ENCODE measurements at places on chromosomes 4 and X.

DNA sequence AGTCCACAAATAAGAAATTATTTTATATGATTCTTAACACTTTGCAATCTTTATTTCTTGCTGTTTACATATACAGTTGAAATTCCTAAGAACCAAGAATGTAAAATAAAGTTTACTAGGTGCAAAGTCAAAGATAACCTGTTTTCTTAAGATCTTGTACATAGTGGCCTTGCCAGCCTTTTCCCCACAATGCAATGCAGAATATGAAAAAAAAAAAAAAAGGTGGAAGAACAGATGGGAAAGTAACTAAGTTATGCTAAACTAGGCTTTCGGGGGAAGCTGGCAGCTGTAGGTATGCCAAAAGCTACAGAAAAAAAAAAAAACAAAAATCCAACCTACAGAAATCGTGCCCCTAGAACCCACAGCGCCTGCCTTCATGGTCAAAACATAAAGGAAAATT lies 1588.4 kb downstream of the STIM2 start:
- no peak for DNase-seq

DNA sequence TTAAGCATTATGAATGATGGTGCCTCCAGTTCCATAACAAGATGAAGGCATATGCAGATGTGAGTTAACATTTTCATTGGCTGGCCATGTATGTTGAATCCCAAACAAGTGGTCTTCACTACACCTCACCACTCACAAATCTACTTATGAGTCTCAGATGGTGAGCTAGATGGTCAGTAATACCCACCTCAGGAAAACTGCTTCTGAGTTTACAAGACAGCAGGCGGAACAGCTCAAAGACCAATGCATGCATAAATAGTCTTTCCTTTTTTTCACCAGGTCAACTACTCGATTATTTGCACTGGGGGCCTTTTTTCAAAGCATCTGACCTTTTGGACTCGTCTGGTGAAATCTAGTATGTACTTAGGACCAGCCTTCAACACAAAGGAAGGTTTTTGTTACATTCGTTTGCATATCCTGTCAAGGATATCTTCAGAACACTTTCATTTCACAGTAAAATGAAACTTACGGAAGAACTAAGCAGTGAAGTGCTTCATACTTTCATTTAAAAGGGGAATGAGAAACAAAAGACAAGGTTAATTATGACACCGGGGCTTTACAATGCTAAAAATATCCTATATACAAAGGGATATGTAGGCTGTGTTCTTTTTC lies 23.1 kb upstream of the TLR7 start:
- peak; percentile 72 for DNase-seq

- no peak for DNase-seq
Observed at GRCh38 chr4:127709456-127709855, 20.7 kb upstream of the SLC25A31 start.

DNA sequence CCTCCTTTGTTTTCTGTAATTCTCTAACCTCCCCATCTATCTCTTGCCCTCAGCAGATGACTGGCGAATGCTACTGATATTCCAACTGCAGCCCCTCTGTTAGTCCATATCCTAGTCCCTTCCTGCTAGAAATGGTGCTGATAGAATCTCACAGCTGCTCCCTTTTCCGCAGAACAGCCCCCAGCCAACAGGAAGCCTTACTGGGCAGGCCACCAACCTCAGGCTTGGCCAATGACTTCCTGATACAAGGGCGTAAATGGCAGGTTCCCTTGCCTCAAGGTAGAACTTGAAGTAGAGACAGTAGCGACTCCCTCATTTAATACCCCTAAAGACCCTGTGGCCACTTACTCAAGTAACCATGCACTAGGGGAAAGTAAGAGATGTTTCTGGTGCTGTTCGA lies 26.7 kb upstream of the SLC2A9 start:
- DNase-seq, result no peak

GRCh38 chr4:181138116-181138515 lies 1105.1 kb upstream of the TENM3 start:
- no peak for DNase-seq

- peak; percentile 74 for DNase-seq
Observed at GRCh38 chrX:1500701-1501624, 36.0 kb downstream of the P2RY8 start.

DNA sequence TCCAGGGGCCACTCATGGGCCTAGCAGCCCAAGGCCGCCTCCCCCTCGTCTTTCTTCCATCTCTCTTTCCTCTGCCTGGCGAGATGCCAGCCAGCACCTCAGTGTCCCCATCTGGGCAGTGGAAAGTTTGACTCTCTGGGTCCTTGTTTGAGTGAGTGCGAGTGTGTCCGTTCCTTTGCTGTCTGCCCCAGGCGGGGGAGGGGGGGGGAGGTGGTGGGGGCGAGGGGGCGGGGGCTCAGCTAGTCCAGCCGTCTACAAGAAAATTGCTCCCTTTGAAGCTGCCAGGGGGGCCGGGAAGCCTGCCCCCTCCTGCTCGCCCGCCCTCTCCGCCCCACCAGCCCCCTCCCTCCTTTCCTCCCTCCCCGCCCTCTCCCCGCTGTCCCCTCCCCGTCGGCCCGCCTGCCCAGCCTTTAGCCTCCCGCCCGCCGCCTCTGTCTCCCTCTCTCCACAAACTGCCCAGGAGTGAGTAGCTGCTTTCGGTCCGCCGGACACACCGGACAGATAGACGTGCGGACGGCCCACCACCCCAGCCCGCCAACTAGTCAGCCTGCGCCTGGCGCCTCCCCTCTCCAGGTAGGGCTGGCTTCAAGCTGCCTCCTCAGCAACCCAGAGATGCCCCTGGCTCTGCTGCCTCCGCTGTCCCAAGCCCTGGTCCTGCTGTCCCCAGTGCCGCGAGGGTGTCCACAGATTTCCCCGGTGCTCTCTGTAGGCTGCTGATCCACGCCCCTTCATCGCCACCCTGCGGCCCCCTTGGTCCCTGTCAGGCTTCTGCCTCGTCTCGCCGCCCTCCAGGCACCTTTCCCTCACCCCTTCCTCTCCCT lies at the start of gene BGN:
TSS of gene BGN (plus strand) at position 440 of the 821 bp plus-strand sequence. CDS start 9,652 bp downstream, outside the sequence.
- no peak for DNase-seq

- DNase-seq, result no peak
Observed at GRCh38 chrX:9532349-9532748, 67.5 kb downstream of the TBL1X start.

- no peak for DNase-seq
Observed at GRCh38 chrX:51824061-51824460, 69.4 kb upstream of the MAGED1 start.

DNA sequence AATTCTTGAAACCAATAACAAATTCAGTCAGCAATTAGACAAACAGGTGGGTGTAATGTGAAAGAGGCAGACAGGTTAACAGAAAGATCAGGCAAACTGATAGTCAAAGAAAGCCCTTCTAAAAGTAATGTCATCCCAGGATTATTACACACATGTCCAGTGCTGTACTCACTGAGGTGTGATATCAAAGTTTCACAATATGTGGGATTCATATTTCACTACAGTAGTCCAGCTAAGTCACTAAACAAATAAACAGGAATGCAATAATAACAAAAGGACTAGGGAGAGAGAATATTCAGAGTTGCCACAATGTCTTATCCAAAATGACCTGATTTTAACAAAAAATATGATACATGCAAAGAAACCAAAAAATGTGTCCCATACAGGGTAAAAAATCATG lies 787.5 kb downstream of the FSTL5 start:
- DNase-seq, result no peak

GRCh38 chr4:106058921-106059320 lies 163.7 kb downstream of the NPNT start:
- no peak for DNase-seq

- DNase-seq, result no peak
Observed at GRCh38 chr4:123060039-123060770, 137.8 kb upstream of the NUDT6 start.

- peak; percentile 9 for DNase-seq
Observed at GRCh38 chr4:15006416-15007024, 4.2 kb downstream of the CPEB2 start.

GRCh38 chr4:183959319-183960045 lies 54.4 kb downstream of the STOX2 start:
- no peak for DNase-seq

DNA sequence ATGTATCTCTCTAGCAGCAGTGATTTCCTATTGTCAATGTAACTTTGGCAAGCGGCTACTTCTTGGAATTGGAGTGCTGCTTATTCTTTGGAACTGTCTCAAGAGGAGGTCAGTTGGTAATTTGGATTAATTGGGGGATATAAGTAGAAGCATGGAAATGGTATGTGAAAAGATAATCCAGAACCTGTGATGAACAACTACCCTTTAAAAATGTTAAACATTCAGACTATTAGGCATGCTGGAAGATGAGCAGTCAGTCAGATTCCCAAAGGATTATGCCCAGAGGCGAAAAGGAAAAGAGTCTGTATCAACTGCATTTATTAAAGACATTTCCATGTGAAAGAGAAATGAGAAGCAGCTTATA lies 62.5 kb downstream of the SEC24D start:
- DNase-seq, result no peak

DNA sequence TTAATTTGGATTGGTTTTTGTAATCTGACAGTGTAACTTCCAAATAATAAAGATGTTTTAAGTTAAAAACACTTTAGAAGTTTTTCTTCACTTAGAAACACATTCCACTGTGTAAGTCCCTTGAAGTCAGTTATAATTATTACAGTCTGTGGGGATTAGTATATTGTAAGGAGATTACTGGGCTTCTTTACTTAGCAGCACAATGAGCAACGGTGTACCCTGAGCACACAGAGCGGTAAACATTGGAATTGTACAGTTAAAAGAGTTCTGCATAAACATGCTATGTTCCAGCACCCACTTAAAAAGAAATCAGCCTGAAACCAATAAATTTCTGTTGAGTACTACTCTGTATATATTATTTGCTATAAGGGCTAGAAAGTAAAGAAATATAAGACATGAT lies 44.3 kb downstream of the CCSER1 start:
- no peak for DNase-seq

Data from GM06990 (cell line).